Central memory CD8-positive, alpha-beta T cell (primary cell): ENCODE measurements at places on chromosomes 2 and 18.

DNA sequence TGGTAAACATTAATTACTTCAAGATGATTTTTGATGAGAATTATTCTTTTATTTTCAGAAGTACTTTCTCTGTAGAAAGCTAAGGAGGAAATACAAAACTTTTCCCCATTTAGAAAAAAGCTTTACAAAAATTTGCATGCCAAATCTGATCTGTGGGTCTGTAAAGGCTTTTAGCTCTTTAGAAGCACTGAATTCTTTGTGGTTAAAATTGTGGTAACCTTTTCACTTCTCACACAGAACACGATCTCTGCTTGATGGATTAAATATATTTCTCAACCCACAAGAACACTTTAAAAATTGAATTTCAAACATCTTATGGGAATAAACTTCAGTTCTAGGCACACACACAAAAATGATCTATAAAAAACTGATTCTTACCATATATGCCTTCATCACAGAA, 63.7 kb downstream of the VIL1 start:
- no peak for DNase-seq

GRCh38 chr2:65120990-65121693, 8.8 kb downstream of the RAB1A start:
- DNase-seq: no peak

GRCh38 chr18:69951182-69951581, 3.5 kb upstream of the CD226 start:
- no peak for DNase-seq

GRCh38 chr2:91442246-91442905, 2750.9 kb downstream of the RPIA start:
- no peak for DNase-seq

DNA sequence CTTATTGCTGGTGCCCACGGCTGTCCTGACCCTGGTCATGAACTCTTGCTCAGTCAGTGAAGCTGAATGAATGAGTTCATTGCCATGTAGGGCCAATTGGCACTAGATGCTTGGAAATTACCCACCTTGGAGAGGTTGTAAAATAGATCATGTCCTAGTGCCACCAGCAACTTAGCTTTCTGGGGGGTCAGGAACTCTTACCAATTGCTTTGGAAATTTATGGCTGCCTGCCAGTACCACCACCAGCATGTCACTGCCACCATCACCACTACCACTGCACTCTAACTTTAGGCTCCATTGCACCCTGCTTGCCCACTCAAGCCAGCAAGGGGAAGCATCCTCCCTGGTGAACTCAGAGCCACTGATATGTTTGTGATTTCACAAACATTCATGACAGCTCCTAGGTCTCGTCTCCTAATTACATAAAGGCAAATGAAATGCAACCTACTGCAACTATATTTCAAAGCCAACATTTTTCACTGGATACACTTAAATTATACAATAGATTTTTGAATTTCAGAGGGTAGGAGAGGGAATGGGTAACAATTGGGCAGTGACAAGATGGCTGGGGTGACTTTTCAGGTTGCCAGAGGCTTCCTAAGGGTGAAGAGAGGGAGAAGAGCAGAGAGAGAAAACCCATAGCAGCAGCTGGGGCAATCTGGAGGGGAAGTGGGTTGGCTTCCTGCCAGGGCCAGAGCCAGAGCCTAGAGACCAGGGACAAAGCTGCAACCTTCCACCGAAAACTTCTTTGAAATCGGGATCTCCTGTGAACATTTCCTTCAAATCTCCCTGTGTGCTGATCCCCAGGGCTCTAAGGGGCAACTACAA, 3.5 kb upstream of the EMILIN1 start:
- DNase-seq: peak; percentile 37

- no peak for DNase-seq
Measured at GRCh38 chr18:41170346-41170745, 784.7 kb upstream of the PIK3C3 start.

DNA sequence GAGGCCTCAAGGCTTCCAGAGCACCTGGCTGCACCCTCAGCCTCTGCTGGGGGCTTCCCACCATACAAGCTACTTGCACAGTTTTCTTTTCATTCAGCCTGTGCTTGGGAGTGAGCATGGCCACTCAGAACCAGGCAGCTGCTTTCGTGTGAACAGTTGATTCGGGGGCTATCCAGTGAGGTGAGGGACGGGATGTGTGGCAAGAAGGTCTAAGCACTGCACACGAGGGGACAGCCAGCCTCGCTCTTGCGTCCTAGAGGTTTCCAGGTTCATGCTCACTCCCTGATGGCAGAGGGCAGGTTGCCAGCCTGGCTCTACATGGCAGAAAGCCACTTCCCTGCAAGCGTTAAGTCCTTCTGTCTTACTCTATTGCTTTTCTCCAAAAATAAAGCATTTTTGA, 146.2 kb downstream of the MBP start:
- no peak for DNase-seq

DNA sequence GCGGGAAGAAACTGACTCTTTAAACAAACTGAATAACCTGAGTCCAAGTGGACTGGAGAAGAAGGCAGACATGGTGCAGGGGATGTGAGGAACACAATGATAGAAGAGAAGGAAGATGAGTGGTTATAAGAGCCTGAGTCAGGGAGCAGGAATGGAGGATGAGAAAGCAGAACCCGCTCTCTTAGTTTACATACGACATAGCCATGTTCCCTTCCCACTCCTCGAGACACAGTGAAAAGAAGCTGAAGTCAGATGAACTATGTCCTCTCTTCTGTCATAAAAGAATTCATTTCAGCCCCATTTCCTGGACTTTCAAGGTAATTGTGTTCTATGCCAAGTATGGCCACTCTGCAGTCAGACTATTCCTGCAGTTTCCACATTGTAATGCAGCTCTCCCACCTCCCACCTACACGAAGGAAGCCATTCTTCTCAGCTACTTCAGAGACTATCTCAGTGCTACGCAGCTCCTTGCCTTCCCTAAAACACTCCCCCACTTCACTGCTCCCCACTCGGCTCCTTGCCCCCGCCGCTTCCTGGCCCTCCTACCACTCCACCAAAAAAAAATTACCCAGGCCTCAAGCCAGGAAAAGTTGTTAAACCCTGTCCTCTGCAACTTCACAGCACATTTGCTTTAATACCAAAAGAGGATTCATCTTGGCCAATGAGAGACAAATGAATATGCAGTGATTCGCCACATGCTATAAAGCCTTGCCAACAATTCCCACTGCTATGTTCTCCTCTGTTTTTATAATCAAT, 323.4 kb upstream of the EPHA4 start:
- no peak for DNase-seq

DNA sequence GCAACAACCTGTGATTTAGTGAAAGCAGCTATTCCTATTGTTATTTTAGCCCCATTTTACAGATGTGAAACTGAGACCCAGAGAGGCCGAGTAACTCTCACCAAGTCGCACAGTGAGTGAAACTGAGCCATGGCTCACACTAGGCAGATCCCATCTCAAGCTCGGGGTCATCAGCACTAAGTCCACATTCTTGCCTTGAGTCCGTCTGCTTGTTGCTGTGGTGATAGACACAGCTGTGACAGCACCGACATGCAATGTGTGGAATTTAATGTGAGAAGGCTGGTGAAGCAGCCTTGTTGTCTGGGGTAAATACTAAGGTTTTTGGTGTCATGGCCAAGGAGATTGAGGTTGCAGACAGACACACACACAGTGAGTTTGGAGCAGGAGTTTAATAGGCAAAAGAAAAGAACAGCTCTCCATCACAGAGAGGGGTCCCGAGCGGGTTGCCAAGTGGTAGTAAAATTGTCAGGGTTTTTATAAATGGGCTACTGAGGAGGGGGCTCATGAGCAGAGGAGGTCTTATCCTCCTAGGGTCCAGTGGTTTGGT, 40.2 kb upstream of the GMCL1 start:
- no peak for DNase-seq

DNA sequence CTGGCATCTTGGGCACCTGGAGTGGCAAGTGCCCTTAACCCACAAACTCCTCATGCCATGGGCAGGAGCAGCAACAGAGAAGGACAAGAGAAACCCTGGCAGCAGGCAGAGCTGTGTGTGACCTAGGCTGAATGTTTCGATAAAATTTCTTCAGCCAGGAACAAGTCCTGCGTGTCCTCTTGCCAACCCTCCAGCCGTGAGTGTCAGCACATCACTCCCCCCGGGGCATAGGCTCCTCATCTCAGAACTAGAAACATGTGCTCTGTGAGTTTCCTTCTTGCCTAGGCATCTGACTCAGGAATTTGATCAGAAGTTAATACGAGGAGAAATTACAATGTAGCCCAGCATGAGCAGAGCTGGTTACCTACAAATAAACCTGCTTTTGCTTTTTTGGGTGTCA, 2.2 kb downstream of the ABCG8 start:
- DNase-seq: no peak

- no peak for DNase-seq
Measured at GRCh38 chr2:67423489-67423888, 26.4 kb downstream of the ETAA1 start.

- no peak for DNase-seq
Measured at GRCh38 chr18:8375249-8375648, 234.0 kb upstream of the RAB12 start.

GRCh38 chr2:159134979-159135378, 151.5 kb downstream of the WDSUB1 start:
- DNase-seq: no peak

- no peak for DNase-seq
Measured at GRCh38 chr2:31271851-31272267, 37.9 kb downstream of the EHD3 start.

- no peak for DNase-seq
Measured at GRCh38 chr2:148948868-148949267, 73.8 kb downstream of the KIF5C start.

DNA sequence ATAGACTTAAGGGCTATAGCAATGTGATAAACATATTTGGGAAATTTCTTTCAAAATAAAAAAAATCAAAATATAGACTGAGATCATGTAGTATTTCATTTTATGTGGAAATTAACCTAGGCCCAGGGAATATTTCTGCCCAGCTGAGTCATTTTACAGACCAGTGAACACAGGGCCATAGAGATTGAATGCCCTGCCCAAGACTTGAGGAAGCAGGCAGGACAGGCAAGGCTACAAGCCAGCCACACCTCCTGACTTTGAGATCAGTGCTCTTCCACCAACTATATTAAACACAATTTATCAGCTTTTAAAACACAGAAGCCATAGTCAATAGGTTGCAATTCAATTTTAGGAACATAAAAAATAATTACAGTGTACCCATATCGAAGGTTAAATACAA, 12.9 kb downstream of the CCDC148 start:
- no peak for DNase-seq

DNA sequence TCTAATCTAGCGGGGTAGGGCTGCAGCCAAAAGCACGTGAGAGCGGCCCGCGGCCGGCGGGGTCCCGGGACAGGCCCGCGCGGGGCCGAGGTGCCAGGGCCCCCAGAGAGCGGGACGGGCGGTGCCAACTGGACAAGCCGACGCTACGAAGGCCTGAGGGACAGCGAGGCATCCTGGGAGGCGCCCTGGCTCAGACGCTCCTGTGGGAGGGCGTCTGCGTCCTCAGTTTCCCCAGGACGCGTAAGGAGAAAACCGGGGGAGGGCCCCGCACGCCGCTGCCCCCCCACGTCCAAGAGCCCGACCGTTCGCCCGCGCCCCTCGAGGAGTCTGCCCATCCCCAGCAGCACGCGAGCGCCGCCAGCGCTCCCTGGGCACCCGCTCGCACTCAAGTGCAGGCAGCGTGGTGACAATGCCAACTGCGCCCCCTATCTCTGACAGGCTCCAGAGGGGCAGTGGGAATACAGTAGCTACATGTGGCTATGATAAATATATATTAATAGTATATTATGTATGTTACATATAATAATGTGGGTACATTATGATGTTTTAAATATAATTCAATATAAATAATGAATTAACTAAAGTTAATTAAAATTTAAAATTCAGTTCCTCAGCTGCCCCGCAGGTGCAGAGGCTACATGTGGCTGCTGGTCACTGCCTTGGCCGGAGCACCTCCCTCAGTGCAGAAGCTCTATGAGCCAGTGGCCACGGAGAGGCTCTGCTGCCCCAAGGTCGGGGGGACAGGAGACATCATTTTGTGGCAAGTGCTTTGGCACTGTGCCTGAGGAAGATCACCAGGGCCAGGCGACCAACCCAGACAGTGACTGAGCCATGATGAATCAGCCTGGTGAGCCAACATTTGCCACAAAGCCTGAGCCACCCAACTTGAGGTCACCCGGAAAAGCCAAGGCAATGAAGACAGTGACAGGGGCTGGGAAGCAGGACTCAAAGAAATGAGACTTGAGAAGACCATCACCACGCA, 5.5 kb upstream of the SFT2D3 start:
- no peak for DNase-seq

DNA sequence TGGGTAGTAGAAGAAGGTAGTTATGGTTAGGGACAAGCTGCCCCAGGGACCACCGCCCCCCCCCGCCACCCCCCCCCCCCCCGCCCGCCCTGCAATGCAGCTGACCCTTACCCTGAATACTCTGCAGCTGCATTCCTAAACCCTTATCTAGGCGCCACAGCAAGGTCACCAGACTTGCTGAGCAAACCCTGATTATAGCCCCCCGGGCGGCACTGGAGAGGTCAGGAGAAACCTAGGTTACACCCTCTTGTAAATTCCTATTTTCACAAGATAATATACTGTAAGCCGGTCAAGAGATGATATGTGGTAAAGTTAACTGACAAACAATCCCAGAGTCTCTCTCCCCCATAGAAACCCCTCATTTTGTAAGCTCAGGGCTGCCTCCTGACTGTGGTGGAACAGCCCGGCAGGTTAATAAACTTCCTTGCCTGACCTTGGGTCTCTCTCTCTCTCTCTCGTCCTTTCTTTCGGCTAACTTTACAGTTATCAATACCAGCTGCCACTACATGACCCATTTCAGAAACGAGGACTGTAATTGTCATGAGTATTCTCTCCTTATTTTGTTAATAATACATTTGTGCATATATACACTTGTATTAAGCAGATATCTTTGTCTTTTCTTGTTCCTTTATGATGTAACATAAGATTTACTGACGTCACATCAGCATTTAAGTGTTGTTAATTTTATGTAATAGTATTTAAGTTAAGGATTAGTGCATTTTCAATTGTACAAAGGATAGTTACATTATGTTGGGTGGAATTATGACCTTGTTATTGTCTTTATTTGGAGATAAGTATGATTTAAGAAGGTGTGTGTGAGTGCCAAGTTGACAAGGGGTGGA, 22.8 kb upstream of the SMAD4 start:
- no peak for DNase-seq

GRCh38 chr2:42223855-42224268, 54.7 kb downstream of the EML4 start:
- DNase-seq: no peak

DNA sequence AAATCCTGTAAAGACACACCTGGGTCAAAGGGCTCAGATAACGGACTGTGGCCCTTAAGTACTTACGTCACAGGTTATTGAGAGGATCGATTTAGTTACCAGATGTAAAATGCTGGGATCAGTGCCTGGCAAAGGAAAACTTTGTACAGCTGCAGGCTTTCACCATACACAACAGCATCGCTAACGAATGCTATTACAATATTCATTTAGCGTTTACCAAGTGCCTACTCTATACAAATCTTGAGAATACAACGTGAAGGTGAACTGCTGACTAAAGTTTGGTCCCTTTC, 619 bp upstream of the MSH6 start:
- DNase-seq: no peak
